ENCODE measurements at places on chromosomes 3 and 15. TPM values are rescaled to one million over a fixed set of nuclear protein-coding genes. Genes with fewer than 3 reads are reported as not detected.

GRAMD2A gene
- 0.16 TPM for total RNA-seq

FBXW12 gene
- total RNA-seq = not detected

ASB14 gene
- total RNA-seq = not detected

TRPM1 gene
- total RNA-seq = not detected

ATP8B4 gene
- total RNA-seq = 0.99 TPM

SLC25A20 gene
- total RNA-seq = 11.5 TPM

TMCO5A gene
- total RNA-seq = not detected

GOLGA6L4 gene
- total RNA-seq = 1.2 TPM

CCR1 gene
- total RNA-seq = not detected

ALS2CL gene
- total RNA-seq = 7.8 TPM

UBA3 gene
- 23.9 TPM for total RNA-seq

CYP11A1 gene
- total RNA-seq = 0.08 TPM

MAPK6 gene
- 71.1 TPM for total RNA-seq

GPR156 gene
- total RNA-seq = 0.24 TPM

MYEF2 gene
- total RNA-seq = 13.0 TPM

GP9 gene
- not detected for total RNA-seq

COL7A1 gene
- total RNA-seq = 147 TPM

TMEM212 gene
- total RNA-seq = not detected

RAB6B gene
- total RNA-seq = 2.4 TPM

PML gene
- 14.5 TPM for total RNA-seq

WDR93 gene
- total RNA-seq = 0.13 TPM

TGM5 gene
- not detected for total RNA-seq

SMCO1 gene
- total RNA-seq = not detected

ZNF502 gene
- 1.6 TPM for total RNA-seq

MST1R gene
- total RNA-seq = 7.5 TPM

DYNC1LI1 gene
- 38.5 TPM for total RNA-seq

UNC45A gene
- 53.6 TPM for total RNA-seq
